A549 treated with DMSO at 1 μM for 4 hours (cell line): ENCODE measurements at places on chromosomes 1 and 21. TPM values are rescaled to one million over a fixed set of nuclear protein-coding genes. Genes with fewer than 3 reads are reported as not detected.

The B4GALT2 gene
- 51.0 to 71.1 TPM (median 64.6 TPM) in 5 replicates for total RNA-seq

The LRRC3 gene
- total RNA-seq = 1.3 to 1.9 TPM (median 1.5 TPM) in 5 replicates

The ITLN2 gene
- 0.14 to 0.30 TPM (median 0.14 TPM) in 3 of 5 replicates, not detected in the others for total RNA-seq

The CD34 gene
- total RNA-seq = not detected in 5 replicates

The SLC22A15 gene
- total RNA-seq = 0.50 to 1.1 TPM (median 0.52 TPM) in 5 replicates

The CHIA gene
- total RNA-seq = not detected in 5 replicates

The TRIM63 gene
- not detected in 5 replicates for total RNA-seq
